ENCODE measurements at places on chromosomes 12 and 14. TPM values are rescaled to one million over a fixed set of nuclear protein-coding genes. Genes with fewer than 3 reads are reported as not detected.

- no peaks in the 10 kb centered on the region for H3K36me3 ChIP-seq
- no peak overlapping the region for H3K27ac ChIP-seq
- no peaks in the 10 kb centered on the region for H3K4me1 ChIP-seq
- no peaks in the 10 kb centered on the region for H3K27me3 ChIP-seq
These were observed 347.3 kb downstream of the AACS start for GRCh38 chr12:125412506-125412905.

DNA sequence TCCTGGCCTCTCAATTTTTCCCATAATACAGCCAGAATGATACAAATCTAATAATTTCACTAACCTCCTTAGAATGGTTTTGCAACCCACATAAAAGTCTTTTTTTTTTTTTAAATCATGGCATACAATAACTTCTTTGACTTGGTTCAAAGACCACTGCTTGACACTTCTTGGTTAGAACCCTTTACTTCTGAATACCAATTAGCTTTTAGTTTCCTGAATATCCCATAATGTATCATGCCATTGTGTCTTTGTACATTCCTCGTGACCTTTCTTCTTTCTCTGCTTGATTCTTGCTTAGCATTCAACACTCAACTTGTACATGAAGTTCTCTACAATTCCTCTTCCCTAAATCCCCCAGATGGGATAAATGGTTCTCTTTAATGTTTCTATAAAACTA, 19.3 kb downstream of the KLHL28 start:
- no peak for DNase-seq
- no peak overlapping the region for H3K27ac ChIP-seq
- H3K27me3 ChIP-seq = no peaks in the 10 kb centered on the region
- no peak overlapping the region for H3K4me3 ChIP-seq

PITPNM2 gene
- 15.7 TPM for total RNA-seq

DNA sequence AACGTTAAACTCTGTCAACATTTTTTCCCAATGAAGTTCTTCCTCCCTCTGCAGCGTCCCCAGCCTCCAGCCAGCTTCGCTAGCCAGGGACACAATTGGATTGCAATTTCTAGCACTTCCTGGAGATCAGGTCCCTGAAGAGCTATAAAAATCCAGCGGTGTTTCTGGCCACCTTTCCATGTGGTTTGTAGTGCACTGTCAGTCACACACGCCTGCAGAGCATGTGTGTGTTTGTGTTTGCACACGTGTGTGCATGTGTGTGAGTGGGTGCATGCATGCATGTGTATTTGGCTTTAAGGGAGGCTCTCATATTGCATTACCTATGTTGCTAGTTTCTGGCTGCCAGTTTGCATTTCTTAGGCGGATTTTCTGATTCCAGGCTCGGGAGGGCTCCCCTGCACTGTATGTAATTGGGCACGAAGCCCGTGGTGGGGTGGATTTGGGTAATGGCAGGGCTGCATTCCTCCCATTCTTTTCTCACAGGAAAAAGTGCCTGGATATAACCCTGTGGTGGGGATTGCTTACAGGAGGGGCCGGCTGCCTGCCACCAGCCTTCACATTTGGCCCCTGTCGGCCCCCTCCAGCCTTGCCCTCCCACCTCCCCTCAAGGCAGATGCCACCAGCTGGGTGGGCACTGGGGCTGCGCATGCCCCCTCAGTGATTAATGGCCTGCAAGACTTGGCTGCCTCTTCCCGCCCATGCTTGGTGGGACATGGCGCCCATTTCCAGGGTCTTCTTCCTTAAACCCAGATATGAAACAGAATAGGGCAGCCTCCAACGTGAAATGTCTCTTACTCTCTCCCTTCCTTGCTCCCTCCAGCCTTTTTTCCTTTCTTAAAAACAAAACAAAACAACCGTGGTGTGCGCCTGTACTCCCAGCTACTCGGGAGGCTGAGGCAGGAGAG, 74.0 kb downstream of the TSPAN9 start:
- DNase-seq = no peak
- H3K27ac ChIP-seq = no peak overlapping the region
- no peaks in the 10 kb centered on the region for H3K27me3 ChIP-seq
- no peaks in the 10 kb centered on the region for H3K36me3 ChIP-seq
- H3K4me1 ChIP-seq = no peaks in the 10 kb centered on the region
- H3K4me3 ChIP-seq = no peak overlapping the region

GRCh38 chr14:46985529-46986380, 334.2 kb upstream of the RPL10L start:
- no peaks in the 10 kb centered on the region for H3K27me3 ChIP-seq
- no peaks in the 10 kb centered on the region for H3K4me1 ChIP-seq
- no peak overlapping the region for H3K27ac ChIP-seq
- DNase-seq = no peak
- H3K36me3 ChIP-seq = no peaks in the 10 kb centered on the region

DNA sequence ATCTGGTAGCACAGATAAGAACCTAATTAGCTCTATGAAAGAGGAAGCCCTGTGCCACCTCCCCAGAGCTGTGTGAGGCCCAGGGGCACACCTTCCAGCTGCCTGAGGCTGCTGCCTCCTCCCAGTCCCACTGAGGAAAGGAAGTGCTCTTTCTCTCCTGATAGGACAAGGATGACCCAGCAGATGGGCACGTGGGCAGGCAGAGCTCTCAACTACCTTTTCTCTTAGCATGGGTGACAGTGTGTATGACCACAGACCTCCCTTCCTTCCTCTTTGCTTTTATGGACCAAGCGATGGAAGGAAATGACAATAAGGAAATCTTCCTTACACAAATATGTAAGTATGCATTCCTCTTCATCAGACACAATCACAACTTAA, 127.6 kb upstream of the AMIGO2 start:
- no peaks in the 10 kb centered on the region for H3K27me3 ChIP-seq
- peak overlapping the region; percentile 60 for H3K27ac ChIP-seq
- DNase-seq = peak; percentile 44
- H3K36me3 ChIP-seq = peaks cover 56% of the 10 kb centered on the region

C12orf50 gene
- 0.09 TPM for total RNA-seq

OS9 gene
- total RNA-seq = 195 TPM

- no peaks in the 10 kb centered on the region for H3K4me1 ChIP-seq
- no peaks in the 10 kb centered on the region for H3K36me3 ChIP-seq
- no peaks in the 10 kb centered on the region for H3K27me3 ChIP-seq
- no peak for DNase-seq
- no peak overlapping the region for H3K4me3 ChIP-seq
- no peak overlapping the region for H3K27ac ChIP-seq
These were observed 561.6 kb downstream of the RERGL start for GRCh38 chr12:17528394-17528793.

GRCh38 chr12:86158956-86159355, 97.2 kb downstream of the MGAT4C start:
- no peak overlapping the region for H3K27ac ChIP-seq
- H3K36me3 ChIP-seq = no peaks in the 10 kb centered on the region
- H3K4me3 ChIP-seq = no peak overlapping the region
- H3K27me3 ChIP-seq = no peaks in the 10 kb centered on the region

GRCh38 chr14:65331652-65332051, 80.9 kb upstream of the FUT8 start:
- H3K27me3 ChIP-seq = no peaks in the 10 kb centered on the region
- no peaks in the 10 kb centered on the region for H3K36me3 ChIP-seq
- no peak overlapping the region for H3K4me3 ChIP-seq
- no peak for DNase-seq

- H3K4me3 ChIP-seq = no peak overlapping the region
- H3K4me1 ChIP-seq = no peaks in the 10 kb centered on the region
- no peaks in the 10 kb centered on the region for H3K36me3 ChIP-seq
- no peak overlapping the region for H3K27ac ChIP-seq
- H3K27me3 ChIP-seq = no peaks in the 10 kb centered on the region
These were observed 2.1 kb upstream of the PLEK2 start for GRCh38 chr14:67413806-67414769.

DNA sequence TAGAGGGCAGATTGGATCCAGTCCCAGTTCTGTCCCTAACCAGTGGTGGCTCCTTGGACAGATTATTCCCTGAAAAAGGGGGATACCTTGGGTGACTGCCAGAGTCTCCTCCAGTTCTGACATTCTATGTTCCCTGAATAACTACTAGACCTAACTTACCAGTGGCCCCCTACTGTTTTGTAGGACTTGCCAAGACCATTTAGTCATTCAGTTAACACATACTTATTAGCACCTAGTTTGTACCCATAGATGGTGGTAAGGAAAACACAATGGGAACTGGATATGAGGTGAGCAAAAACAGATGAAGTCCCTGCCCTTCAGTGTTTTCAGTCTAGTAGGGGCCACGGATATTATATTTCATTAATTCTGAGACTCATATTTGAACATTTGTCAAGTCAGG, 3.5 kb downstream of the PRPF40B start:
- no peak overlapping the region for H3K4me3 ChIP-seq
- H3K4me1 ChIP-seq = peaks cover 12% of the 10 kb centered on the region
- no peaks in the 10 kb centered on the region for H3K27me3 ChIP-seq
- no peak overlapping the region for H3K27ac ChIP-seq
- H3K36me3 ChIP-seq = no peaks in the 10 kb centered on the region
- no peak for DNase-seq

DNA sequence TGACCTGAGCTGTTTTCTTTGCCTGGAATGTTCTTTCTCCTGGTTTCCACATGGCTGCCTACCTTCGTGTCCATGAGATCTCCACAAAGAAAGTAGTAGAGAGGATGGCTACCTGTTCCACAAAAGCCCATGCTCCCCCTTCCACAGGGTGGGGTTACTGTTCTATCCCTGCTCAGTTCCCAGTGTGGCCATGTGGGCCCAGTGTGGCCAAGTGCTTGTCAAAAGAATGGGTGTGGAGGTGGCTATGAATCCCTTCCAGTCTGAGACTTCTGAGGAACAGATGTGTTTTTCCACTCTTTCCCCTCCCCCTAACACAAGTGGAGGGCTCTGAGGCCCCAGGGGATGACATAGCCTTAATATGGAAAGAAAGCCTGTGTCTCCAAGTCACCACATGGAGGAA, 26.2 kb upstream of the HSP90B1 start:
- DNase-seq = no peak
- no peak overlapping the region for H3K4me3 ChIP-seq
- peaks cover 52% of the 10 kb centered on the region for H3K4me1 ChIP-seq
- no peaks in the 10 kb centered on the region for H3K27me3 ChIP-seq
- no peak overlapping the region for H3K27ac ChIP-seq

KLRF1 gene
- total RNA-seq = 0.28 TPM

SIX1 gene
- not detected for total RNA-seq

- DNase-seq = no peak
- no peak overlapping the region for H3K4me3 ChIP-seq
- no peaks in the 10 kb centered on the region for H3K4me1 ChIP-seq
- H3K27ac ChIP-seq = no peak overlapping the region
- H3K27me3 ChIP-seq = no peaks in the 10 kb centered on the region
These were observed 135.4 kb downstream of the GPHN start for GRCh38 chr14:66643344-66643743.

DNA sequence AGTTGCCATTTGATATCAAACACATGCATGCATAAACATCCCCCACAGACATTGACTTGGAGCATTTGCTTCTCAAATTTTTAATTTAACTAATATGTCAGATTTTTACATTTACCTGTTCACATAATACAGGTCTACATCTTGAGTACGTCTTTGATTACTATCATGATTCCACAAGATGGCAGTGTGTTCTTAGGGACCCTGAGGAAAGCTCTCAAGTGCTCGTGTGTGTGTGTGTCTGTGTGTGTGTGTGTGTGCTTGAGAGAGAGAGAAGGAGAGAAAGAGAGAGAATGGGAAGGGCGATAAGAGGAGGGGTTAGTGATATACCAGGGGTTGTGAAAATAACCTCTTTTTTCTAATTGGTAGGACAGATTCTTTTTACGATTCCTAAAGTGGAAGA, 167.1 kb upstream of the OR4E1 start:
- H3K27ac ChIP-seq = no peak overlapping the region
- no peaks in the 10 kb centered on the region for H3K36me3 ChIP-seq
- H3K27me3 ChIP-seq = no peaks in the 10 kb centered on the region
- peaks cover 3% of the 10 kb centered on the region for H3K4me1 ChIP-seq
- DNase-seq = peak; percentile 17

GRCh38 chr14:72616294-72616693, 277.6 kb downstream of the DPF3 start:
- H3K36me3 ChIP-seq = no peaks in the 10 kb centered on the region
- DNase-seq = no peak
- no peak overlapping the region for H3K4me3 ChIP-seq

DTX3 gene
- 33.8 TPM for total RNA-seq

GRCh38 chr12:91424506-91424905, 241.9 kb upstream of the DCN start:
- H3K36me3 ChIP-seq = no peaks in the 10 kb centered on the region
- no peak overlapping the region for H3K4me3 ChIP-seq
- H3K27ac ChIP-seq = no peak overlapping the region
- H3K4me1 ChIP-seq = no peaks in the 10 kb centered on the region
- DNase-seq = no peak
- no peaks in the 10 kb centered on the region for H3K27me3 ChIP-seq

ESPL1 gene
- 0.20 TPM for total RNA-seq

HPD gene
- total RNA-seq = not detected

LUM gene
- not detected for total RNA-seq

LHX5 gene
- not detected for total RNA-seq

Measured in CD4-positive, alpha-beta memory T cell (primary cell).